ENCODE measurements at places on chromosomes 1 and 21. TPM values are rescaled to one million over a fixed set of nuclear protein-coding genes. Genes with fewer than 3 reads are reported as not detected.

- peak; percentile 7 for DNase-seq
Measured at GRCh38 chr1:2111674-2112035, 61.4 kb downstream of the PRKCZ start.

DNA sequence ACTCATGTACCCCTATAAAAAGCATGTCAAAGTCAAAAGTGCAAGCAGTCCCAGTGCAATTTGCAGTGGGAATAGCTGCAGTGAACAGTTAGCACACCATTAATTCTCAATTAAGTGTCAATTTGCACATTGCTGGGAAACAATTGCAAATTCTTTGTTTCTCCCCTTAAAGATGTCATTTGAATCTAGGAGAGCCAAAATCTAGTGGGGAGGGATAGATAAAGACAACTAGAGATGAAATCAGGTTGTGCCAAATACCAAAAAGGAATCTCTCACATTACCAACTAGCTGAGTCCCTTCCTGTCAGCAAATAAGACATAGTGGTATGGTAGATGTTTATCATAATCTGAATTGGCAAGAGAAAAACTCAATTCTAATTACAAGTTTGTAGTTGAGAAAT, 330.7 kb downstream of the NUF2 start:
- DNase-seq: no peak

- no peak for DNase-seq
Measured at GRCh38 chr1:151187205-151187604, 2.8 kb downstream of the VPS72 start.

DNA sequence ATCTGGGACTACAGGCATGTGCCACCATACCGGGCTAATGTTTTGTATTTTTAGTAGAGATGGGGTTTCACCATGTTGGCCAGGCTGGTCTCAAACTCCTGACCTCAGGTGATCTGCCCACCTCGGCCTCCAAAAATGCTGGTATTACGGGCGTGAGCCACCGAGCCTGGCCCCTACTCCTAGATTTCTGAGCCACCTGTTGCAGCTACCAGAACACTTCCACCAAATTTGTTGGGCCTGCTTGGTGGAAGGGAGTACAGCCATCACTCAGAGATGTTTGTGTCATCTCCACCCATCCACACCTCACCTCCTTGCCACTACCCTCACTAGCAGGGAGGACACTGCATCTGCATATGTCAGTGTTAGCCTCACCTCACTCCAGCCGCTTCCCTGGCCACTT, 5.5 kb downstream of the RIMKLA start:
- DNase-seq: no peak

DNA sequence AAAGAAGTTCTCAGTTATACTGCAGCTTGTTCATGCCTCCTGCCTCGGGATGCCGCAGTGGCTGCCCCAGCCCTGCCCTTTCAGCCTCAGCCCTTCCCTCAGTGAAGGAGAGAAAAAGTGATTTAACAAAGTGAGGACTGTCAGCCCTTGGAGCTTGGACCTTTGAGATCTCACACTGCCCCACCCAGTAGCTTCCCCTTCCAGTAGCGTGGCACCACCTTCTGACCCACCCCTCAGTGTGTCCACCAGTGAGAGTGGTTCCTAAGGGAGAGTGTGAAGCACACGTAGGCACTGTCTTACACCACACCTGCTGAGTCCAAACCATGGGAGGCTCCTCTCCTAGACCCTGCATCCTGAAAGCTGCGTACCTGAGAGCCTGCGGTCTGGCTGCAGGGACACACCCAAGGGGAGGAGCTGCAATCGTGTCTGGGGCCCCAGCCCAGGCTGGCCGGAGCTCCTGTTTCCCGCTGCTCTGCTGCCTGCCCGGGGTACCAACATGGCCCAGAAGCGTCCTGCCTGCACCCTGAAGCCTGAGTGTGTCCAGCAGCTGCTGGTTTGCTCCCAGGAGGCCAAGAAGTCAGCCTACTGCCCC, at the start of gene CDA:
CDA (plus strand) TSS at position 464 of the 592 bp plus-strand sequence; CDS start at position 497, 33 bp downstream.
- no peak for DNase-seq

The GORAB gene
- 4.5 TPM for total RNA-seq

DNA sequence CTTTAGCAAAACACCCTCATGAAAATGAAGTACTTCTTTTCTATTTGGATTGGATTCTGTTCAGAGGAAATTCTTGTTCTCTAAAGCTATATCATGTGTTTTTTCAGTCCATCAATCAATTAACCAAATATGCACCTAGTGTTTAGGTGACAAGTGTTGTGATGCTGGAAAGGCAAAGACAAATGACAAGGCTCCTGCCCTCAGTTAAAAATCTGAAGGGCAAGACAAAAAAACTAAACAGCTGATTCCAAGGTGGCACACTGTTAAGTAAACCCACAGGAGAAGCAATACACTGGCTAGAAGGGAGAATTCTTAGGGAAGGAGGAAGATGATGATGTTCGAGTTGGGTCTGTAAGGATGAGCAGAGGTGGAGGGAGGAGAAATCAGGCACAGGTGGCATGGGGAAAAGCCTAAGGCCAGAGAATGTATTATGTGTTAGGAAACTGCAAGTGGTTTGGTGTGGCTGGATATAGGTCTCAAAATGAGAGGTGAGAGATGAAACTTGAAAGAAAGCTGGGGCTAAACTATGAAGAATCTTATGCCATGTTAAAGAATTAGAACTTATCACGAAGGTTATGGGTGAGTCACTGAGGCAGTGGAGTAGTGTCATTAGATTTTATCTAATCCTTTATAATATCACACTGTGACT, 51.8 kb upstream of the GFI1 start:
- DNase-seq: no peak

DNA sequence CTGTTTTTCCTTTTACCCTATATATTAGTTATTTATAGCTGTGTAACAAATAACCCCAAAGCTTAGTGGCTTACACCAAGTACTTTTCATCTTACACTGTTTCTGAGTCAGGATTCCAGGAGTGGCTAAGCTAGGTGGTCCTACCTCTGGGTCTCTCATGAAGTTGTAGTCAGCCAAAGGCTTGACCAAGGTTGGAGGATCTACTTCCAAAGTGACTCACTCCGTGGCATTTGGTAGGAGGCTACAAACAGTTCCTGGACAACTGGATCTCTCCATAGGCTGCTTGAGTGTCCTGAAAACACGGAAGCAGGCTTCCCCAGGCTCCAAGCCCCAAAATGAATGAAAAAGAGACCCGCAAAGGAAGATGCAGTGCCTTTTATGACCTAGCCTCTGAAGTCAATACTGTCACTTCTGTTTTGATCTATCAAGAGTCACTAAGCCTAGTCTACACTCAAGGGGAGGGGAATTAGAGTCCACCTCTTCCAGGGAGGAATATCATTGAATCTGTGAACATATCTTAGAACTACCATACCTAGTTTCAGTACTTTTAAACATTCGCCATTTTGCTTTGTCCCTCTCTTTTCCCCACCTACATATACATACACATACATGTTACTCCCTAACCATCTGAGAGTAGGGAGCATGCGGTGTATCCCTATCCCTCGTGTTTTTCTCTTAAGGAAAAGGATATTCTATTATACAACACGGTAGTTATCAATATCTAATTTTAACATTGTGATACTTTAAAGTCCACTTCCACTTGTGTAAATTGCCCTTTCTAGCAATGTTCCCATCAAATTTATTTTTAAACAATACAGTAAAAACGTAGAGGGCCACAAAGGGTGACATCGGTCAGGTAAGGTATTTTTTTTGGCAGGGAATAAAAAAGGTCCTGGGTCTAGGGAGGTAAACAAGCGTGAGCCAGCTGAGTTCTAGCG, 67.2 kb downstream of the SLC35A3 start:
- DNase-seq: no peak

DNA sequence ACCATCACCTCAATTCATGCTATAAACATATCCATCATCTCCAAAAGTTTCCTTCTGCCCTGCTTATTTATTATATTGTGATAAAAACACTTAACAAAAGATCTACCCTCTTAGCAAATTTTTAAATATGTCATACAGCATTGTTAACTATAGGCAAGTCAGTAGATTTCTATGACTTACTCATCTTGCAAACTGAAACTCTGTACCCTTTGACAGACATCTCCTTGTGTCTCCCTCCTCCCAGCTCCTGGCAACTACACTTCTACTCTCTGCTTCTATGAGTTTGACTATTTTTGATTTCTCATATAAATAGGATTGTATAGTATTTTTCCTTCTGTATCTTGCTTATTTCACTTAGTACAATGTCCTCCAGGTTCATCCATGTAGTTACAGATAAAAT, 174.8 kb downstream of the TNFSF18 start:
- DNase-seq: no peak

Data from pancreas (tissue), 10 donors.